Cardiac muscle cell (in vitro differentiated cells and primary cell): ENCODE measurements at places on chromosomes 2 and 18. TPM values are rescaled to one million over a fixed set of nuclear protein-coding genes. Genes with fewer than 3 reads are reported as not detected.
A peak's percentile ranks its signal among the peaks of the same experiment; 100 is the strongest.

- no peaks in the 10 kb centered on the region for H3K36me3 ChIP-seq
- H3K4me1 ChIP-seq: peaks cover 13% of the 10 kb centered on the region
- H3K27ac ChIP-seq: no peak overlapping the region
- peak; percentile 57 for DNase-seq
- no peak overlapping the region for H3K4me3 ChIP-seq
- no peaks in the 10 kb centered on the region for H3K27me3 ChIP-seq
Observed at GRCh38 chr2:45121236-45121927, 112.1 kb upstream of the SIX2 start.

DNA sequence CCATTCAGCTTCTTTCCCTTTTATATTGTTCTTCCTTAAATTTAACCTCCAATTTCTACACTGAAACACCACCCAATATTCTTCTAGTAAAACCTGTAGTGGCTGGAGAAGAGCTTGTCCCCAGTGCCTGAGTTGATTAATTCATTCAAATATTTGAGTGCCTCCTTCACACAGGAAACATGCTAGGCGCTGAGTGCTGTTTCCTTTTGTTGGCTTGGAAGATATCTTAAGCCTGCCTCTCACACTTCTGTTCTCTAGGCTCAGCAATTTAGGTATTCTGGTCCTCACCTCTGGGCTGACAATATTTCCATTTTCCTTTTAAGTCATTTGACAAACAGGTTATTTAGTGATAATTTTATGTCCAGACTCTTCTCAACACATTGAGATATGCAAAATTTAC is 185.4 kb downstream of the SETBP1 start:
- H3K27me3 ChIP-seq: no peaks in the 10 kb centered on the region
- H3K27ac ChIP-seq: no peak overlapping the region
- H3K36me3 ChIP-seq: no peaks in the 10 kb centered on the region
- no peak for DNase-seq
- no peak overlapping the region for H3K4me3 ChIP-seq
- H3K4me1 ChIP-seq: peaks cover 26% of the 10 kb centered on the region

The NFU1 gene
- 78.8 and 82.6 TPM in 2 replicates for total RNA-seq

DNA sequence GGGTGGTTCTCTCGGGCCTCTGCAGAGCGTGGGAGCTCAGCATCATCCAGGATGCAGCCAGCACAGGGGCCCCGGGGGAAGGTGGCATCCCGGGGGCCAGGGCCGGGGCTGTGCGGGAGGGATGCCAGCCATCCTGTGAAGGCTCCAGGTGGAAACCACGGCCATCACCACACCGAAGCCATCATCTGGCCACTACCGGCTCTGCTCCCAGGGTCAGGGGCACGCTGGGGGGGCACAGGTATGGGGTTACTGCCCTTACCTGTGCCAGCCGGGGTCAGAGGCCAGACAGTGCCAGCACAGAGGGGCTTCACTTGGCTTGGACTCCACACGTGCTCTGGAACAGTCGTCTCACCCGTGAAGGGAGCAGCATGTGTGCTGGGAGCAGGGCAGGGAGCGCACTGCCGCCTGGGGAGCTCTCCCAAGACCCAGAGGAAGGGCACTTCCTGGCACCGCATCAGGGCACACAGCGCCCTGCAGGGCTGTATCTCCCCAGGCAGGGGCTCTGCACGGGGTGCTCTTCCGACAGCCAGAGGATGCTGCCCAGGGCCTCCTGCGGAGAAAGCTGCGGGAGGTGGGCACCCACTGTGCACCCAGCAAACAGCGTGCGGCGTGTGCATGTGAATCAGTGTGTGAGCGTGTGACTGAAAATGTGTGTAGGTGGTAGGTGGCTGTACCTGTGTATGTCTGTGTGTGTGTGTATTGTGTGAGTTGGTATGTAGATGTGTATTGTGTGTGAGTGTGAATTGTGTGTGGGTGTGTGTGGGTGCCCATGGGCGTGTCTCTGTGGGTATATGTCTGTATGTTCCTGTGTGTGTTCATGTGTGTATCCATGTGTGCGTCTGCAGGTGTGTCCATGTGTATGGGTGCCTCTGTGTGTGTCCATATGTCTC is 75.0 kb downstream of the PTGR3 start:
- no peak for DNase-seq
- H3K27me3 ChIP-seq: no peaks in the 10 kb centered on the region
- H3K27ac ChIP-seq: no peak overlapping the region
- H3K4me1 ChIP-seq: no peaks in the 10 kb centered on the region

The GREB1 gene
- 32.6 and 50.5 TPM in 2 replicates for total RNA-seq

The FOXI3 gene
- total RNA-seq: not detected in 2 replicates

The DPYSL5 gene
- 4.1 and 4.5 TPM in 2 replicates for total RNA-seq
